Tibial nerve (tissue), 4 donors: ENCODE measurements at places on chromosomes 5 and 9. TPM values are rescaled to one million over a fixed set of nuclear protein-coding genes. Genes with fewer than 3 reads are reported as not detected.

The HSPB3 gene
- 0.66 TPM for total RNA-seq

GRCh38 chr5:81646469-81646995, 104.4 kb downstream of the SSBP2 start:
- H3K36me3 ChIP-seq: peaks cover 7% of the 10 kb centered on the region
- H3K27ac ChIP-seq: no peak overlapping the region
- DNase-seq: no peak
- H3K27me3 ChIP-seq: no peaks in the 10 kb centered on the region
- H3K4me1 ChIP-seq: no peaks in the 10 kb centered on the region

GRCh38 chr5:171724468-171725204, 61.0 kb upstream of the SMIM23 start:
- H3K27me3 ChIP-seq: no peaks in the 10 kb centered on the region
- no peaks in the 10 kb centered on the region for H3K4me1 ChIP-seq
- H3K27ac ChIP-seq: no peak overlapping the region
- H3K4me3 ChIP-seq: no peak overlapping the region

DNA sequence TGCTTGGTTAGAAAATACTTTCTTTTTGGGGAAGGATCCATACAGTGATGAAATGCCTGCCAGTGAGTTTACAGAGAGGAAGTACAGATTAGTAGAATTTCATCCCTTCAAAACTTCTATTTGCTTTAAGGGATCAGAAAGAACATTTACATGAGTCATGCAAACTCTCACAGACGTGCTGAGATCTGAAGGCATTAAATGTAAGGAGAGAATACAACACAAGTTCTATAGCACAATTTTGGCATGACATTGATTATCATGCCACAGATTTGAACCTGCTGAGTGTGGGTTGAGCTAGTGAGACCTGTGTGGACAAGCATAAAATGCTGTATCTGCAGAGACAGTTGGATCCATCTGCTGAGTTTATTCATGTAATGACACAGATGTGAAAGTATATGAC, 613.6 kb upstream of the SEMA6A start:
- no peaks in the 10 kb centered on the region for H3K36me3 ChIP-seq
- H3K27me3 ChIP-seq: no peaks in the 10 kb centered on the region
- no peak overlapping the region for H3K4me3 ChIP-seq

The TRAF1 gene
- 20.4 TPM for total RNA-seq
